ENCODE measurements at places on chromosomes 2 and 18. TPM values are rescaled to one million over a fixed set of nuclear protein-coding genes. Genes with fewer than 3 reads are reported as not detected.

The ITGB6 gene
- not detected for total RNA-seq

DNA sequence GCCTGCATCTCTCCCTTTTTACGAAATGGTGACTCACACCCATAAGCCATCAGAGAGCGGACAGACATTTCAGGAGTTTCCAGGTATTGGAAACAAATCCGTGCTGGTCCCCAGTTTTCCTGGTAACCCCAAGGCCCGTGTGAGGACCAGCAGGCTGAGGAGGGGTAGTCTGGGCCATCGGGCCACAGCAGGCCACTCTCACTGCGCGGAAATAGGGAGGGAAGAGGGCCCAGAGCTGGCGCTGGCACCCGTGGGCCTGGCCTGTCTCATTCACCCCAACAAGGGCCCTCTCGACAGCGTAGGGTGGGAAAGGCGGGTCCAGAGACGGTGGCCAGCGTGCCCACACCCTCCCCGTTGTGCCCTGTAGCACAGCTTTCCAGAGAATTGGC, 13.7 kb upstream of the FAHD2A start:
- no peak for DNase-seq

The SLC9A4 gene
- 0.23 TPM for total RNA-seq

GRCh38 chr2:197419438-197419837, 15.4 kb downstream of the SF3B1 start:
- DNase-seq: no peak

GRCh38 chr2:3627500-3628100, 30.4 kb upstream of the ALLC start:
- DNase-seq: peak; percentile 40

The PLA2R1 gene
- not detected for total RNA-seq

The LHCGR gene
- total RNA-seq: not detected

- DNase-seq: no peak
These were observed 286.5 kb upstream of the REV1 start for GRCh38 chr2:99776206-99776905.

DNA sequence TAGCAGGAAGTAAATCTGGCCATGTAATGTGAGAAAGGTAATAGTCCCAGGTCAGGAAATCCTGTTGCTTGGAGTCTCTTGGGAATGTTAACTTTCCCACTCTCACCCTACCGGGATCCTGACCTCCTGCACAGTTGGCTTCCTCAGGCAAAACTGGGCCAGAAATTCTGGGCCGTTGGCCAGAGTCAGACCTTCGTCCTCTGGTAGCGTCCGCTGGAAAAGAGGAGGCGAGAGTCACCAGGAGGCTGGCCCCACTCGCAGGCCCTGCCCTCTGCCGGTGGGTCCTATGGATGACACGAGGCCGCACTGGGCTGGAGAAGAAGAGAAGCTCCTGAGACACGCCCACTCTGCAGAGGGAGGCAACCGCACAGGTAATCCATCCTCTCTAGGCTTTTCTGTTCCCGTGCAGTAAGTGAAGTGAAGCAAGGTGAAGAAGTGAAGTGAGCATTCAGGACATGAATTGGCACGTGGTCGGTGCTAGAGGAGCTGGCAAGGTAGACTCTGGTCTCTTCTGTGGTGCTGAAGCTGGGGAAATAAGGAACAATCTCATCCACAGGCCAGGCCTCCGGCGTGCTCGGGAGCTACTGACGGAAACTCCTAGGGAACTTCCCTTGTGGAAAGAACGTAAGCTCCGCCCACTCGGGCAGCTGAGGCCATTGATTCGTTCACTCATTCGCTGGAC, 182.7 kb upstream of the GLI2 start:
- no peak for DNase-seq

DNA sequence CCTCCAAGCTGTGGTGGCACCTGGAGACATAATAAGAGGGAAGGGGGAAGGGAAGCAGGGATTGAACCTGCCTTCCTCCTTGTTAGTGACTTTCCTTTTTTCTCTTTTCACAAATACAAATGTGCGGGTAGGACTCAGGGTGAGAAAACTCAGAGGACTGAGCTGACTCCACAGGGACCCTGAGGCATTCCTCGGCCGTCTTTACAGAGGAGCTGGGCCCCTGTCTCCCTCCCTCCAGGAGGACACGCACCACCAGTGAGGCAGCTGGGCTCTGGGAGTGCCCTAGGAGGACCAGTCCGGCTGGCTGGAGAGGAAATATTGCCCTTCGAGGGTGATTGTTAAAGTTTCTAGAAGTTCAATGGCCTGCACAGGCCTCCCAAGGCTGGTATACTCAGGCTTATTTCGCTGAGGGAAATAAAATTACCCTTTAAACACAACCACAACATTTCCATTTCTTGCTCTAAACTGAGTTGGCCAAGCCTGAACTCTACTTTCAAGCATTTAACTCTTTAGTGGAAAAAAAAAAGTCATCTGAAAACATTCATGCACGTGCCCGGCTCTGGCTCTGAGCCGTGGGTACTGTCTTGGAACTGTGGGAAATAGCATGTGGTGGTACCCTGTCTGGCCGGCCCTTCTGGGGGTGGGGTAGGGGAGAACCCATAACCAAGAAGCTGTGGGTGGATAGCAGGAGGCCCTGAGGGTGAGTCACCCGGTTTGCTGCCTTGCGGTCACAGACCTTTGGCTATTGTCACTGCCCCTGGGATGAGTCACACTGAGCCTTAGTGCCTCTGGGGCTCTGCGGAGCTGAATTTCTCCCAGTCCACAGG, 116.0 kb downstream of the COPS8 start:
- no peak for DNase-seq

GRCh38 chr18:79642626-79643025, 37.0 kb upstream of the CTDP1 start:
- DNase-seq: no peak

The REEP1 gene
- total RNA-seq: 0.59 TPM

DNA sequence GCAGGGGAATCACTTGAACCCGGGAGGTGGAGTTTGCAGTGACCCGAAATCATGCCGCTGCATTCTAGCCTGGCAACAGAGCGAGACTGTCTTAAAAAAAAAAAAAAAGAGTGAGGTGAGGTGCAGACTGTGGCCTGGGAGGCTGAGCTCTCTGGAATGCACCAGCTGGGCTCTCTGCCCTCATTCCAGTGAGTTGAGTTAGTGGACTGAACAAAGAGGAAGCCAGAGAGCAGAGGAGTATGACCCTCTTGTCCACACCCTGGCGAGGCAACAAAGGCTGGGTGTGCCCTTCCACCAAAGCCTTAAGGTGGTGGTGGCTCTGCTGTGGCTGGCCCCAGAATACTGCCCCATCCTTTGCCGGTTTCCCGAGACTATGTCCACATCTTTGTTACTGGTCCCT, 71.3 kb upstream of the ACKR3 start:
- DNase-seq: no peak

GRCh38 chr2:226578373-226578772, 221.2 kb downstream of the IRS1 start:
- no peak for DNase-seq

DNA sequence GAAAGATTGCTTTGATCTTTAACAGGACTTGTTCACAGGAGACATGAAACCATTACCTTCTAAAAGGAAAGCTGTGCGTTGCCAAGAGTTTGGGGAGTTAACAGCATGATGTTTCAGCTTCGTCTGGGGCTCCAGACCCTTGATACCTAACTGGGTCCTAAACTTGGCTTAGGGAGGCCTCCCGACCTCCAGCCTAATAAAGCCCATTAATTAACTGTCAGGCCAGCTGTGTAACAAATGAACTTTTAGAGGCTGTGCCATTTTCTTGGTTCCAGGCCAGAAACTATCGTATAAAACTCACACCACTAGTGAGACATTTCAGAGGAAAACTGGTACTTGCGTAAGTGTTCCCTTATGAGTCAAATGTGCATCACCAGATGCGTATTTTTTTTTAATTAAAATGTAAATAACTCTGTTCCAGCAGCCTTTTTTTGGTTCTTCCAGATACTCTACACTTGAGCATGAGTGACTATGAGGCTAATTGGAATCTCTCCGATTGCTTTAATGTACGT, 236.5 kb downstream of the BCL2 start:
- no peak for DNase-seq

DNA sequence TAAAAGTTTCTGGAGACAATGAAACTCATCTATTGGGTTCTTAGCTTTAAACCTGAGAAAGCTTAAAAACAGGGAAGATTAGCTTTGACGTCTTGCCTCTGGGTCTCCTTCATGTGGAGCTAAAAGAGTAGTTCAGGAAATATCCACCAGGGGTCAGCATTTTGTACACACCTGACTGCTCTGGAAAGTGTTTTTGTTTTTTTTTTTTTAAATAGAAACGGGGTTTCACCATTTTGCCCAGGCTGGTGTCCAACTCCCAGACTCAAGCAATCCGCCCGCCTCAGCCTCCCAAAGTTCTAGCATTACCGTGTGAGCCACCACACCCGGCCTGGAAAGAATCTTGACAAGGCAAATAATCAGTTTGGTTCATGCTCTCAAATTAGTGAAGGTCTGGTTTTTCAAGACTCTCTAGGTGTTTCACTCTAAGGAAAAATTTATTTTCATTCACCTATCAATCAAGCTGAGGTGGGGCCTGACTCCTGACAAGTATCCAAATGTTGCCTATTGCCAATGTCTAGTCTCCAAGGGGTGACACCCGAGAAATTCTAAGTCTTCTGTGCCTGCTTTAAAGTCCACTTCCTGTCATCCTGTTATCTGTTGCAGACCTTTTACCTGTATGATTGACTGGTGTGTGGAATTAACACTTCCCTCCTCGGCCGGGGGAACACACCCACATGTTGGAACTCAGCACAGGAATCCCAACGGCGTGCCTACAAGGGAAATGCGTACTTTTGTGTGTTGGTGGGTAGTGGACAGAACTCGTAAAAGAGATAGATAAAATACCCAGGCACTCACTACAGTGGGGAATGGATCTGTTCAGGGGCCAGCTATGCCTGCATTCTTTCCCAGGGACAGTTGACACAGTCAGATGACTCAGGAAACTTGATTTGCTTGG, 11.3 kb downstream of the IL1RN start:
- DNase-seq: peak; percentile 75

DNA sequence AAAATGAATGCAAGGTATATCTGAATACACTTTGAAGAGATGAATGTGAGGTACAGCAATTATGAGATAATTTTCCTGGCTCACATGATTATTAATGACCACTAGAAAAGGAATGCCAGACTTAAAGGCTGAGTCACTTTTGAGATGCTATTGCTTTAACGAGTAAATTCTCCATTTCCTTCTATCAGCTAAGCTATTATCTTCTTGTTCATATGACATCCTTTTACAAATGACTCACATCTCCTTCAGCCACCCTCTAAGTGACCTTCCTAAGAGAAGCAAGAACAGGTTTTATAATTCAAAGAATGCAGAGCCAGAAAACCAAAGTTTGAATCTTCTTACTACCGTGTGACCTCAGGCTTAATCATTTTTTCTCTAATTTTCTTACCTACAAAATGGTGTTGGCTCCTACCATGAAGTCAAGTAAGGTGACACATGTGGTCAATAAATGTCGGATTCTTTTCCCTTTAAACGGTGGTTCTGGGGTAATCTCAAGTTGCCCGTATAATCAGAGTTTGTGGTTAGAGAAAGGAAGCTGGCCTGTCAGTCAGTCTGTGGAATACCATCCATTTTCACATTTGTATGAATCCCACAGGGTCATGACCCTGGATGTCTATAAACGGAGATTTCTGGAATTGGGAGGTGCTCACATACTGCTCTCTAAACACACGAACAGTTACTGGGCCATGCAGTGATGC, 184.0 kb upstream of the PID1 start:
- DNase-seq: no peak

DNA sequence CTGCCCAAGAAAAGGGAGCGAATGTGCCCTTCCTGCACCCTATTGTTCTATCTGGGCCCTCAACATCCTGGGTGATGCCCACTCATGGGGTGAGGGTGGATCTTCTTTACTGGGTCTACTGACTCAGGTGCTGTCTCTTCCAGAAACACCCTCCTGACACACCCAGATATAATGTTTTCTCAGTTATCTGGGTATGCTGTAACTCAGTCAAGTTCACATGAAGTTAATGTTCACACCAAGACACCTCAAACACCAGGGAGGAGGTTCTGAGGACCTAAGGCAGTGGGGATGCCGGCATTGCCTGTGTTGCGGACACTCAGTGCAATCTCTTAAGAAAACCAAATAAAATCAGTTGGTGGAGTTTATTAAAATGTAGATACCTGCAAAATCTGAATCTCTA, 500.9 kb downstream of the BCL11A start:
- no peak for DNase-seq

Data from activated naive CD4-positive, alpha-beta T cell treated with anti-CD3 and anti-CD28 coated beads, Interleukin-2, amount 50 U/mL, for 72 hours (primary cell).